NK-92 treated with Interleukin-12 subunit alpha and Interleukin-12 subunit beta, amount 100 ng/mL, for 24 hours (cell line): ENCODE measurements at places on chromosomes 7 and 10.

DNA sequence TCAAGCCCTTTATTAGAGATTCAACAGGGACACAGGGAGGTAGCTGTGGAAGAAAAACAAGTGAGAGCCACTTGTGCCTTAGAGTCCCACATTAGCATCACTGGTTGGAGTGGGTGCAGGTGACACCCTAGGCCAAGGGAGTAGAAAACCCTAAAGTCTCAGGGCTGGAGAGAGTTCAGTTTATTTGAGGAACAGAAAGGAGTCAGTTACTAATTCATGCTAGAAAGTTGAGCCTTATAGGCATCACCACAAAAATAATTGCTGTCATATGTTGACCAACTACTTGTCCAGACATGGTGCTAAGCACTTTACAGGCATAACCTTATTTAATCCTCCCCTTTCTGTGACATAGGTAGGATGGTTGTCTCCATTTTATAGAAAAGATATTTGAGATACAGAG is 20.9 kb upstream of the ACSL5 start:
- DNase-seq = no peak

DNA sequence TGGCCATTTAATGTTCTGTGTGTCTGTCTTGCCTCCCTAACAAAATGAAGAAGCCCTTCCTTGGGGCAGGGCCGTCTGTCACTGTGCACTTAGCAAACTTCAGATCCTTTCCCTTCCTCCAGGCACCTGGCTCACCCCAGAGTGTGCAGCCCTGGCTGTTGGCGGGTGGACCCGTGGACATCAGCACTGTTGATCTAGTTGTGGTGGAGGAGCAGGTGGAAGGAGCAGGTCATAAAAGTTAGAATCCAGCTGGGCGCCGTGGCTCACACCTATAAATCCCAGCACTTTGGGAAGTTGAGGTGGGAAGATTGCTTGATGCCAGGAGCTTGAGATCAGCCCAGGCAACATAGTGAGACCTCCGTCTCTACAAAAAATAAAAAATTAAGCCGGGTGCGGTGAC is 12.7 kb downstream of the RAB19 start:
- no peak for DNase-seq

- DNase-seq = no peak
These were observed 177.3 kb downstream of the KMT2E start for GRCh38 chr7:105191331-105191730.

DNA sequence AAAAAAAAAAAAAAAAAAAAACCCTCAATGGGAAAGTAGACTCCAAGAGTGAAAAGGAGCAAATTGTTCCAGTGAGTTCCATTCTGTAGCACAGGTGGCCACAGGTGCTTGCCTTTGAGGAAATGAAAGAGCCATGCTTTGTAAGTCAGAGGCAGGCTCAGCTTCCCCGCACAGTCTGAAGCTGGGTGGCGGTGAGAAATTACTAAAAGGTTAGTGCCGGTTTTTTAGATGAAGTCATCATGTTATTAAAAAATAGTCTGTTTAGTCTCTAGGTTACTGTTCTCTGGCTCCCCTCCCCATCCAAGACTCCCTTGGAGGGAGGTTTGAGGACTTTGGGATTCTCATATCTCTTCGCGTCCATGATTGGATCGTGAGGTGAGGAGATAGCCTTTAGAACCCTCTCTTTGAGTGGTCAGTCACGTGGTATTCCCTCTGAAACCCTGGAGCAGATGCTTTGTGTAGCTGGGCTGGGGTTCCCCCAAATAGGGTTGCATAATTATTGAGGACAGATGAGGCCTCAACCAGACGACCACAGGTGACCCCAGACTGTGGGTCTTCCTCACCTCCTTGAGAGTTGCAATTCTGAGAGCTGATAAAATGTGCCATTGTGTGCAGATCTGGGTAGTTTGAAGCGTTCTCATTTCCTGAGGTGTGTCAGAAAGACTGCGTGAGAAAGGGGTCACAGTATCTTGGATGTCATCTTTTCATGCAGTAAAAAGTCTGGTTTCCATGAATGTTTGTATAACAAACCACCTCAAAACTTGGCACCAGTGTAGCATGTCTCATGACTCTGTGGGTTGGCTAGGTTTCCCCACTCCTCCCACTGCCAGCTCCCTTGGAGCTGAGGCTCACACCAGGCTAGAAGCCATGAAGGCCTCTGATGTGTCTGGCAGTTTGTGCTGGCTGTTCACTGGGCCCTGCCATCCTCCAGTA is 27.1 kb downstream of the OGDH start:
- no peak for DNase-seq

- no peak for DNase-seq
These were observed 70.8 kb downstream of the TCF7L2 start for GRCh38 chr10:113020838-113021237.

- DNase-seq = no peak
These were observed 75.3 kb upstream of the CC2D2B start for GRCh38 chr10:95832216-95833041.

GRCh38 chr7:47619806-47620205 is 37.9 kb upstream of the TNS3 start:
- no peak for DNase-seq

GRCh38 chr10:110459600-110459999 is 38.1 kb upstream of the DUSP5 start:
- no peak for DNase-seq

DNA sequence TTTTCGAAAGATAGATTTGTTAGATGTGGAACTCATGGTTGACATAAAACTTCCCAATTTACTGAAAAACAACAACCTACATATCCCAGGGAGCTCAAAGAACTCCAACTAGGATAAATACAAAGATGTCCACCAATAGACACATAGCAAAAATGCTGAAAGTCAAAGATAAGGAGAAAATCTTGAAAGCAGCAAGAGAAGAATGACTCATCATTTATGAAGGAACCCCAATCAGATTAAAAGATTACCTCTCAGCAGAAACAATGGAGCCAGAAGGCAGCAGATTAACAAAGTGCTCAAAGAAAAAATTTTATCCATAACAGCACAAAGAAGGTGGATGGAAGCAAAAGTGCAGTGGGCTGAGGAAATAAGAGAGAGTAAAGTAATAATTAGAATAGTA is 908.6 kb downstream of the SORCS3 start:
- no peak for DNase-seq

DNA sequence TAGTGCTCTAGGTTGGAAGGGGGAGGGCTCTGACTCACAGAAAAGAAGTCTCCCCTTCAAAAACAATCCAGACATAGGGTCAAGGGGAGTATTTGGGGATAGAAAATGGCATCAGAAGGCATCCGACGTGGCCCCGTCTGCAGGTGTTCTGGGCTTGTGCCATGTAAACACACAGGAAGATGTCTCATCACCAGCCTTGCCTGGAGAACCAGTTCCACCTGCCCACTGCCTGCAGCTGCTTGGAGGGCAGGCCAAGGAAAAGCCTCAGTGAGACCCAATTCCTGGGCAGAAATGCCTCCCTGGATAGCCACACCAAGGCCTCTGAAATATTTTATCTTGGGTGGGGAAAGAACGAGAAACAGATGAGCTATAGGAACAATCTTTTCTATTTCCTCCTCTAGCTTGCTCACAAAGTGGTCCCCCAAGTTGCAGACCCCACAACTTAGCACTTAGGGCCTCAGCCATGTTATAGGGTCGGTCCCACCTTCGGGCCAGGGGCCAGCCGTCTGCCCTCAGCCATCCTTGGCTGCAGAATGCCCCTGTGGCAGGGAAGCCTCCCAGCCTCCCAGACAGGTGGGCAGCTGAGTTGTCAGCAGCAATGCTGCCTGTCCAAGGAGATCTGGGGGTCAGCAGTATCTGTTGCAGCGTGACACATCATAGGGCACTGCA is 54.3 kb upstream of the ECHDC3 start:
- DNase-seq = no peak

GRCh38 chr7:142739923-142740492 is 9.3 kb upstream of the PRSS1 start:
- DNase-seq = no peak

DNA sequence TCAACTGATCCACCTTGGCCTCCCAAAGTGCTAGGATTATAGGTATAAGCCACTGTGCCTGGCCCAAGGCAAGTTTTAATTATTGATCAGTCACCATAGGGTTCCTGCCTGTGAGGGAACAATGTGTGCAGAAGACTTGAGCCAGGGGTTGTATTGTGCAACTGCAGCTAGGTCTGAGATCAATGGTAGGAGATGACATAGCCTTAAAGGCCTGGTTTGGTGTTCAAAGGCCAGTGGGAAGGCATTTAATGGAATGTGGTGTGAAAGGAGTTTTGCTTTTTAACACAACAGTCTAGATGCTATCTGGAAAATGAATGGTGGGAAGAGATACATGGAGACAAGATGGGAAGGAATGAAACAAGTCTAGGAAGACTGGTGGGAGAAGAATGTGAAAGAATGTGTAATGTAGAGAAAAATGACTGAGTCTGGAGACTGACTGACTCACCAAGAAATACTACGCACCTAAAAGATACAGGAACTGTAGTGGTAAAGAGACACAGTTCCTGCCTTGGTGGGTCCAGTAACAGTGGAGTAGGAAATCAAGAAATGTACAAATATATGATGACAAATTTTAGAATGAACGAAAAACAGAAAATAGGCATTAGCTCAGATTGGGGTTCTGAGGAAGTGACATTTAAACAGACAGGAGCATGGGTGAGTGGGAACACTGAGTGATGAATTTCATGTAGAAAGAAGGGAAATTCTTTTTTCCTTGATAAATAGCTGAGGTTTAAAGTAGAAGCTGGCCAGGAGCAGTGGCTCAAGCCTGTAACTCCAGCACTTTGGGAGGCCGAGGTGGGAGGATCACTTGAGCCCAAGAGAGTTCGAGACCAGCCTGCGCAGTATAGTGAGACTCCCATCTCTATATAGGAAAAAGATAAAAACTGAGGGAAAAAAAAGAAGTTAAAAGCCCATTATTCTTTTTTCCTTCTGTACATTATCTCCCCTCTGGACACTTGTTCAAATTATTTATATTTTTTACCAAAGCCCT is 9.4 kb downstream of the HNRNPF start:
- DNase-seq = no peak

- DNase-seq = no peak
These were observed 251.2 kb upstream of the PPP2R2D start for GRCh38 chr10:131649617-131650016.
